AML-193 (cell line): ENCODE measurements at places on chromosomes 4 and X.

GRCh38 chrX:46961097-46961496 is 48.9 kb downstream of the JADE3 start:
- DNase-seq, result no peak

DNA sequence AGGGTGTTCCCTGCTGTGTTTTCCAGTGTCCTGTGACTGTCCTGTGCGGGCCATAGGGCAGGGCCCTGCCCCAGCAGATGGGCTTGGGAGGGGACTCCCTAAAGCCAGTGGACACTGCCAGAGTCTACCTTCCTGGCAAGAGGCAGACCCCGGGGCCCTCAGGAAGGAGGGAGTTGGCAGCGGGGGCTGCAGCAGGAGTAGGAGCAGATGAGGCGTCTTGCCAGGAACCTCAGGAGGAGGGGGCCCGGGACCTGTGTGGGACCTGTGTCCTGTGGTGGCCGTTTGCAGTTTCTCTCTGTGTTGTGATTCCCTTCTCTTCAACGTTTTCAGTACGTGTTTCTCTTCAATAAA is 3.8 kb downstream of the PNMA3 start:
- DNase-seq, result no peak

- no peak for DNase-seq
Measured at GRCh38 chrX:132665676-132666075, 176.8 kb upstream of the MBNL3 start.

DNA sequence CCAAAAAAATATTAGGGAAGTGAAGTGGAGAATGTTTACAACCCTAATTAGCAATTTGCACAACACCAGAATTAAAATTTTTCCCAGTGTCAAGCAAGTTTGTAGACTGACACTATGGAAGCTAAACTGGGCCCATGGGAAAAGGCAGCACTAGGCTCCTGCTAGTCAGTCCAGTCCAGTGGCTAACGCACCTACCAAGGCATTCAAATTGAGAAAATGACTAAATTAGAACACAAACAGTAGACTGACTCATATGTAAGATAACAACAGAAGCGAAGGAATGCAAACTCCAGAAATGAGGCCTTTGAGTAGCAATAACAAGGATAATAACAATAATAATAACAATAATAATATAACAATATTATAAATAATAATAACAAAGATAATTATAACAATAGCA is 90.7 kb downstream of the GRIA3 start:
- DNase-seq, result no peak

DNA sequence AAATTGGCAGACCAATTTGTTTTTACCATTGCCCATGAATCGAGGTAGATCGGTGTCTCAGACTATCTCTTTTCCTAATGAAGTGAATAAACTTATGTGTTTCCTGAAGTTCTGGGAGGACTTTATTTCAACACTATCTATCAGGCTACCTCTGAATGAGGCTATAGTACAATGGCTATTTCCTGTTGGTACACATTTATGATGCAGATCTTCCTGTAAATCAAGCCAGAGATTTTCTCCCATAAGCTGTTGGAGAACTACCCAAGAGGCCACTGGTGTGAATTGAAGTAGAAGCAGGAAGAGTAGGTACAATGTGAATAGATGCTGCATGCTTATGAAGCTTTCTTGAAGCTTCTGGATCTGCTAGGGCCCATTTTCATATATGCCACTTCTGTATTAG is 16.0 kb downstream of the TXK start:
- no peak for DNase-seq

- DNase-seq, result no peak
Measured at GRCh38 chr4:37476691-37477090, 209.5 kb downstream of the RELL1 start.

- DNase-seq, result no peak
Measured at GRCh38 chr4:15340902-15341732, 86.7 kb upstream of the C1QTNF7 start.

GRCh38 chr4:10129196-10130177 is 12.9 kb upstream of the WDR1 start:
- DNase-seq, result no peak

- DNase-seq, result no peak
Measured at GRCh38 chr4:136818811-136819330, 713.4 kb downstream of the PCDH18 start.

GRCh38 chr4:39823191-39823590 is 125.3 kb downstream of the UBE2K start:
- DNase-seq, result no peak

- DNase-seq, result no peak
Measured at GRCh38 chr4:104022831-104023230, 303.0 kb upstream of the TACR3 start.

DNA sequence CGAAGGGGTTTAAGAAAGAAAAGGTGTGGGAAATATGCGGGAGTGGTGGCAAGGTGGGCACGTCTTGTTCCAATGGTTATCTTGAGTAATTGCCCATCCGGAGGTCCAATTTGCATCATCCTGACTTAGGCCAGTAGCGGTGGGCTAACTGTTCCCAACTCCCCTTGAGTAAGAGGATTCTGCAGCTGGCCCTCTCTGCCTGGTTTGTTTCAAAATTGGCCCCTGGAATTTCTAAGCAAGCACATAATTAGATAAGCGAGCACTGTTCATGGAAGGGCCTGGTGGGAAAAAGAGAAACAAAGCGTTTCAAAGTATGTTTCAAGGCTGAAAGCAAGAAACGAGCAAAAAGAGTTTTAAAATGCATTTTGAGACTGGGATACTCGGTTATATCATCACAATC is 198.2 kb downstream of the CEP135 start:
- DNase-seq, result no peak

DNA sequence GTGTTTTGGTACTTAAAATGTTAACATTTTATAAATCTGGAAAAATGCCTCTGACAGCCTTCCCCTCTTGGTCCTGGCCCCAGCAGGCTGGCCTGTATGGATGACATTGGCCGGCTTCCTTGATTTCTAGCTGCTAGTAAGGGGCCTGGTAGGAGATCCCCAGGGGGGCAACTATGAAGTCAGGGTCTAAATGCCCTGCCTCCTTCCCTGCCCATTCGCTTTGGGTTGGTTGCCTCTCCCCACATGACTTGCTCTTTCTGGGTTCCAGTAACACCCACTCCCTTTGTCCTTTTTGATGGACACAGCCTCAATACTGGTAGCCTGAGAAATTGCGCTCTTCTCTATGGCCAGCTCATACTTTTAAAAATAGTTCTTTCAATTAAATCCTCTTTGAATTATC is 78.0 kb upstream of the MAD2L1 start:
- DNase-seq, result no peak

GRCh38 chr4:67160394-67160793 is 384.9 kb downstream of the CENPC start:
- peak; percentile 33 for DNase-seq

GRCh38 chr4:131159261-131159660 is 1989.8 kb upstream of the PCDH10 start:
- no peak for DNase-seq

- DNase-seq, result no peak
Measured at GRCh38 chrX:107272431-107272921, 66.1 kb downstream of the DNAAF6 start.

DNA sequence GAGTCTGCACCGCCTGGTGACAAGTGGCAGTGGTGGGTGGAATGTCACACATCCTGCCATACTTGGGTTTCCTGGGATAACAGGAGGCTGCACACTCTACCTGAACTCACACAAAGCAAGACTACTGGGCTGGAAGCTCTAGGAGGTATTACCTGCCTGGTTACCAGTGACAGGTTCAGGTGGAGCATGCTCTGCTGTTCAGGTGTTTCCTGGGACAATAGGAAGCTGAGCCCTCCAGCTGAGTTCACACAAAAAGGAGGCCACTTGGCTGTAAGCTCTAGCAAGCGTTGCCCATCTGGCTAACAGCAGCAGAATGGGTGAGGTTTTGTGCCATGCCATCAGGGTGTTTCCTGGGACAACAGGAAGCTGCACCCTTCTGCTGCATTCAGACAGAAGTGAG is 17.4 kb upstream of the UGT2B7 start:
- DNase-seq, result no peak
